Renal cortical epithelial cell (primary cell): ENCODE measurements at places on chromosomes 4 and X. TPM values are rescaled to one million over a fixed set of nuclear protein-coding genes. Genes with fewer than 3 reads are reported as not detected.

Gene STPG2
- 0.75 and 0.87 TPM in 2 replicates for total RNA-seq

Gene CCKAR
- total RNA-seq: 0.05 TPM in 1 of 2 replicates, not detected in the other

Gene ITM2A
- 1.6 and 7.6 TPM in 2 replicates for total RNA-seq

Gene SOX3
- total RNA-seq: not detected in 2 replicates

Gene GASK1B
- 2.8 and 4.4 TPM in 2 replicates for total RNA-seq

Gene LIMCH1
- 17.7 and 65.0 TPM in 2 replicates for total RNA-seq

Gene LRRC66
- 0.55 TPM in 1 of 2 replicates, not detected in the other for total RNA-seq

Gene TKTL1
- not detected in 2 replicates for total RNA-seq

Gene TMPRSS11F
- not detected in 2 replicates for total RNA-seq

Gene F11
- total RNA-seq: 0.45 TPM in 1 of 2 replicates, not detected in the other

Gene RAB40A
- 0.25 TPM in 1 of 2 replicates, not detected in the other for total RNA-seq

Gene CT83
- not detected in 2 replicates for total RNA-seq

Gene RIPPLY1
- not detected in 2 replicates for total RNA-seq

Gene KLKB1
- total RNA-seq: 0.35 and 0.65 TPM in 2 replicates

Gene CABS1
- total RNA-seq: not detected in 2 replicates

Gene KIT
- total RNA-seq: under 0.01 and 0.10 TPM in 2 replicates

Gene SPANXD
- not detected in 2 replicates for total RNA-seq

Gene PLXNB3
- 2.6 and 10.3 TPM in 2 replicates for total RNA-seq

Gene TMSB15C
- total RNA-seq: 3.9 and 8.2 TPM in 2 replicates

Gene HAND2
- not detected in 2 replicates for total RNA-seq

Gene SPANXC
- not detected in 2 replicates for total RNA-seq

Gene LONRF3
- total RNA-seq: 7.2 and 10.4 TPM in 2 replicates

Gene TCEAL7
- total RNA-seq: 2.8 and 8.2 TPM in 2 replicates
